ENCODE measurements at places on chromosomes 7 and 10. TPM values are rescaled to one million over a fixed set of nuclear protein-coding genes. Genes with fewer than 3 reads are reported as not detected.

GRCh38 chr7:49669692-49670260 lies 103.7 kb upstream of the VWC2 start:
- DNase-seq, result no peak

DNA sequence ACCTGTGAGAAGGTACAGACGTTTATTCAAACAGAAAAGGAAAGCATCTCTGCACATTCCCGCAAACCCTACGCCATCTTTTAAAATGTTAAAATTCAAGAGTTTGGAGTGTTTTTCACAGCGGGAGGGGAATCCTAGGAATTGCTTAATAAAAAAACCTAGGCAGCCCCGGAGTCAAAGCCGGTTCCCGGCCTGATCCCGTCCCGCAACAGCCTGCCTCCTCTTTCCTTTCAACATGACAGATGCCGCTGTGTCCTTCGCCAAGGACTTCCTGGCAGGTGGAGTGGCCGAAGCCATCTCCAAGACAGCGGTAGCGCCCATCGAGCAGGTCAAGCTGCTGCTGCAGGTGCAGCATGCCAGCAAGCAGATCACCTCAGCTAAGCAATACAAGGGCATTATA lies 123.0 kb upstream of the VSTM2A start:
- DNase-seq, result no peak

GRCh38 chr10:80648106-80648505 lies 110.4 kb downstream of the SH2D4B start:
- no peak for DNase-seq

DNA sequence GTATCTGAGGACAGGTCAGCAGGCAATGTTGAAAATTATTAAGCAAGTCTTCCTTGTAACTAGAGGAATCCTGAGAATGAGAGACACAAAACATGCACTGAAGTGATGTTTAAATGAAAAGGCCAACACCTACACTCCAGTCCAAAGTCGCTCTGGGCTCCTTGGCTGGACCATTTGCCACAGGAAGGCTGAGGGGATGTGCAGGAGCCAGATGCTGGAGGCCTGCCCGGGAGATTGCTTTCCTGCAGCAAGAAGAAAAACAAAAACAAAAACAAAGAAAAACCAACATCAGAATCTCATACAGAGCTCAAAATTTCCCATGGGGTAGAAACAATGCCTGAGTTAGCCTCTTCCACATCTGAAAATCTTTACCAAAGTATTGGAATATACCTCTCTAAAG lies 157.0 kb downstream of the DGKI start:
- DNase-seq, result no peak

DNA sequence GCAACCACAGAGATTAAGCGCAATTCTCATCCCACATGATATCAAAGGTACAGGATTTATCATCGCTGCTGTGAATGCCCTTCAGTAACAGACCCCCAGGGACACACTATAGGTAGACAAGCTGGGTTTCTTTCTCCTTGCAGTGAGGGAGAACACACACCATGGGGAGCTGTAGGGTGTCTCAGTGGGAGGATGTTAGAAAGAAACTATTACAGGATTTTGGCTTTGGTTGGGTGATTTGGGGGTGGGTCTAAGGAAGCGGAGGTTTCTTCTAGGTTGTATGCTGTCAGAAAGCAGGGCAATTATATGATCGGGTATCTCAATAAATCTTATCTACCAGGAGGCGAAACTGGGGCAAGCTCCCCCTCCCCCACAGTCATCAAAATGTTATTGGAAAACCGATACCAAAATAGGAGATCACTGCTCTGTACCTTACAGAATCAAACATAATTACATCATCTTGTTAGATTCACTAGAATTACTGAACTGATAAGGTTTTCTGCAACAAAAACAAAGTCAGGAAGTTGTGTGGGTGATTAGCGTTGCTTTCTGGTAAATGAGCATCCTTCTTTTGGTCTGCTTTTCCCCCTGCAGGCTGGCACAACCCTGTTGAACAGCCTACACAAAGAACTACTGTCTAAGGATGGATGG lies 209.7 kb downstream of the TEX36 start:
- DNase-seq, result no peak

DNA sequence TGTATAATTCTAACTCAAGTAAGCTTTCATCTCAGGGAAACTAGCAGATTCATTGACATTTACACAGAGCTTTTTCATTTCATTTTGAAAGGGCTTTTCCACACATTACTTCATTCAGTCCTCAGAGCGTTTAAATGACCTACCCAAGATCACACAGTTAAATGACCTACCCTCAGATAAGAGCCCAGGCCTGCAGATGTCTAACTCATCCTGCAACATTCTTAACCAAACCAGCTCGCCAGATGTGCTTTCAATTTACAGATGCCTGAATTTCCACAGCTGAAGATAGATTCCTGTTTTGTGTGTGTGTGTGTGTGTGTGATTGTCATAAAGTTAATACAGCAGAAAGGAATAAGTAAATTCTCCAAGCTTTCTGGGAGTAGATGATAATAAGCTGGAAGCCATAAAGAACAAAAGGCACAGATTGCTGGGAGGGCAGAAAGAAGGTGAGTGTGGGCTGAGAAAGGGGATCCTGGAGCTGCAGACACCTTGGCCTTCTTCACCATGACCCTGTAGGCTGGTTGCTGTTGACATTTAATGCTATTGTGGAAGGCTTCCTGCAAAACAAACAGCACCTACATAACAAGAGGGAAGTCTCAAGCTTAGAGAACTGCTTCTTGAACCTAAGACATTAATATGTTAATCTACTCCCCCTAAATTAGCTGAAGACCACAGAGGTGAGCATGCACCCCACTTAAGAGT lies 489.7 kb upstream of the CELF2 start:
- no peak for DNase-seq

DNA sequence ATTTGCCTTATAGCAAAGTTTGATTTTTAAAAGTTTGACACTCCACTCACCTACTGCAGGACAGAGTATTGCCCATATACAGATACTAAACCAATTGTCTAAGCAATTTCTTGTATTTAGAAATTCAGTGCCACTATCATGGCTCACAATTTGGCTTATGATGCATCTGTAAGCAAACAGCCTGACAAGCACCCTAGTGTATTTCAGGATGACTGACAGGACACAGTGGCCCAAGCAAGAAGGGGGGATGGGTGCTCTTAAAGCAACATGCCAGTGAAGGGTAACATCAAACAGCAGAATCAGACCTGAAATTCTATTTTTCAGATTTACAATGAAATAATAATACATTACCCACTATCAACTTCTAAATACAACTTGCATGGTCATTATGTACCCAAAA lies 30.5 kb downstream of the CTNNA3 start:
- DNase-seq, result no peak

GRCh38 chr7:46682836-46683624 lies 762.0 kb upstream of the IGFBP3 start:
- DNase-seq, result no peak

GRCh38 chr10:113177156-113177935 lies 227.3 kb downstream of the TCF7L2 start:
- DNase-seq, result no peak

Gene STEAP4
- total RNA-seq, result 94.1 TPM

Gene AKR1C2
- total RNA-seq, result 767 TPM

All from mesenteric fat pad (tissue), 1 donor.